ENCODE measurements at places on chromosomes 2 and 18. TPM values are rescaled to one million over a fixed set of nuclear protein-coding genes. Genes with fewer than 3 reads are reported as not detected.

RGPD8 gene
- total RNA-seq = 11.2 TPM

TP53I3 gene
- total RNA-seq = 5.4 TPM

IL1RL1 gene
- 1.4 TPM for total RNA-seq

CCDC74B gene
- 1.2 TPM for total RNA-seq

DSC2 gene
- total RNA-seq = 0.69 TPM

IHH gene
- total RNA-seq = not detected

CAD gene
- 8.8 TPM for total RNA-seq

SLC16A14 gene
- 0.51 TPM for total RNA-seq

GPR39 gene
- not detected for total RNA-seq

CGREF1 gene
- 7.1 TPM for total RNA-seq

MBD2 gene
- 12.7 TPM for total RNA-seq

CAPN14 gene
- not detected for total RNA-seq

LRATD1 gene
- 4.9 TPM for total RNA-seq

ABHD1 gene
- 1.3 TPM for total RNA-seq

FBXO48 gene
- total RNA-seq = 1.9 TPM

LRRFIP1 gene
- total RNA-seq = 74.1 TPM

ERBB4 gene
- 1.6 TPM for total RNA-seq

CELF4 gene
- total RNA-seq = not detected

ALPI gene
- total RNA-seq = not detected

CSRNP3 gene
- total RNA-seq = 0.05 TPM

TWIST2 gene
- 2.2 TPM for total RNA-seq

AMER3 gene
- not detected for total RNA-seq

PLA2R1 gene
- 0.39 TPM for total RNA-seq

CD28 gene
- 0.31 TPM for total RNA-seq

KDM3A gene
- 36.8 TPM for total RNA-seq

MDH1 gene
- total RNA-seq = 133 TPM

PKDCC gene
- total RNA-seq = 152 TPM

CFC1 gene
- total RNA-seq = not detected

FHOD3 gene
- total RNA-seq = 10.0 TPM

CD8A gene
- total RNA-seq = 0.32 TPM

CYP27C1 gene
- not detected for total RNA-seq

TRIM43 gene
- not detected for total RNA-seq

PROC gene
- total RNA-seq = 0.58 TPM

CCDC121 gene
- total RNA-seq = 1.1 TPM

CPLX4 gene
- not detected for total RNA-seq

RGPD4 gene
- 0.04 TPM for total RNA-seq

ILKAP gene
- total RNA-seq = 25.9 TPM

UNC80 gene
- total RNA-seq = not detected

LYG2 gene
- total RNA-seq = not detected

CIB4 gene
- total RNA-seq = not detected

CYP1B1 gene
- total RNA-seq = 3.2 TPM

KRCC1 gene
- total RNA-seq = 29.5 TPM

TTR gene
- total RNA-seq = not detected

C2orf72 gene
- 0.15 TPM for total RNA-seq

GDF7 gene
- 0.10 TPM for total RNA-seq

Data from gastrocnemius medialis (tissue), 4 donors.